ENCODE measurements at places on chromosomes 3 and 15. TPM values are rescaled to one million over a fixed set of nuclear protein-coding genes. Genes with fewer than 3 reads are reported as not detected.

C3orf85 gene
- total RNA-seq, result not detected

SERPINI2 gene
- total RNA-seq, result 0.74 TPM

IL12A gene
- 0.74 TPM for total RNA-seq

SEC62 gene
- total RNA-seq, result 76.0 TPM

NOX5 gene
- not detected for total RNA-seq

ZIC1 gene
- total RNA-seq, result 12.3 TPM

CX3CR1 gene
- 5.9 TPM for total RNA-seq

SLC15A2 gene
- total RNA-seq, result 9.3 TPM
